Islet precursor cell (in vitro differentiated cells): ENCODE measurements at places on chromosomes 13 and 19.
A peak's percentile ranks its signal among the peaks of the same experiment; 100 is the strongest.

DNA sequence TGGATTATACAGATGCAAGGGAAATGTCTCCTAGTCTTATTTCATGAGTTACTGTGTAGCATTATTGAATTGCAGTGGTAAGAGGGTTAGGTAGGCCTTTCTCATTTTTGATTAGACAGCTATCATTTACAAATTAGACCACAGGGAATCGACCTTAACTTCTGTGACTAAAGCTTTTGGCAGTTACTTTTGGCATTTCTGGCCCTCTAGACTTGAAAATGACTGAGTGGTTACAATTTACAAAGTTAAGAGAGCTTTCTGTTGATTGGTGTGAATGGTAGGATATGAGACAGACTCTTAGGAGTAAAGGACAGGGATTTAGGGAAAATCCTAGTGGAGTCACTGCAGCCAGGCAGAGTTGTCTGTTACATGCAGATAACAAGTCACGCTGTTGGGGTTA lies 86.1 kb downstream of the GGACT start:
- DNase-seq, result no peak

DNA sequence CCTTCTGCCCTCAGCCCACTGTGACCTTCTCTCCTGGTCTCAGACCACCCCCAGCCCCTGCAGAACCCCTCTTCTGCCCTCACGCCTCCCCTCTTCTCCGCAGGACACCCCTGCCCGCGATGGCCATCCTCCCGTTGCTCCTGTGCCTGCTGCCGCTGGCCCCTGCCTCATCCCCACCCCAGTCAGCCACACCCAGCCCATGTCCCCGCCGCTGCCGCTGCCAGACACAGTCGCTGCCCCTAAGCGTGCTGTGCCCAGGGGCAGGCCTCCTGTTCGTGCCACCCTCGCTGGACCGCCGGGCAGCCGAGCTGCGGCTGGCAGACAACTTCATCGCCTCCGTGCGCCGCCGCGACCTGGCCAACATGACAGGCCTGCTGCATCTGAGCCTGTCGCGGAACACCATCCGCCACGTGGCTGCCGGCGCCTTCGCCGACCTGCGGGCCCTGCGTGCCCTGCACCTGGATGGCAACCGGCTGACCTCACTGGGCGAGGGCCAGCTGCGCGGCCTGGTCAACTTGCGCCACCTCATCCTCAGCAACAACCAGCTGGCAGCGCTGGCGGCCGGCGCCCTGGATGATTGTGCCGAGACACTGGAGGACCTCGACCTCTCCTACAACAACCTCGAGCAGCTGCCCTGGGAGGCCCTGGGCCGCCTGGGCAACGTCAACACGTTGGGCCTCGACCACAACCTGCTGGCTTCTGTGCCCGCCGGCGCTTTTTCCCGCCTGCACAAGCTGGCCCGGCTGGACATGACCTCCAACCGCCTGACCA lies 3.3 kb downstream of the LRFN3 start:
- DNase-seq, result no peak

GRCh38 chr19:46402725-46403124 lies 10.6 kb downstream of the CCDC8 start:
- DNase-seq, result no peak

DNA sequence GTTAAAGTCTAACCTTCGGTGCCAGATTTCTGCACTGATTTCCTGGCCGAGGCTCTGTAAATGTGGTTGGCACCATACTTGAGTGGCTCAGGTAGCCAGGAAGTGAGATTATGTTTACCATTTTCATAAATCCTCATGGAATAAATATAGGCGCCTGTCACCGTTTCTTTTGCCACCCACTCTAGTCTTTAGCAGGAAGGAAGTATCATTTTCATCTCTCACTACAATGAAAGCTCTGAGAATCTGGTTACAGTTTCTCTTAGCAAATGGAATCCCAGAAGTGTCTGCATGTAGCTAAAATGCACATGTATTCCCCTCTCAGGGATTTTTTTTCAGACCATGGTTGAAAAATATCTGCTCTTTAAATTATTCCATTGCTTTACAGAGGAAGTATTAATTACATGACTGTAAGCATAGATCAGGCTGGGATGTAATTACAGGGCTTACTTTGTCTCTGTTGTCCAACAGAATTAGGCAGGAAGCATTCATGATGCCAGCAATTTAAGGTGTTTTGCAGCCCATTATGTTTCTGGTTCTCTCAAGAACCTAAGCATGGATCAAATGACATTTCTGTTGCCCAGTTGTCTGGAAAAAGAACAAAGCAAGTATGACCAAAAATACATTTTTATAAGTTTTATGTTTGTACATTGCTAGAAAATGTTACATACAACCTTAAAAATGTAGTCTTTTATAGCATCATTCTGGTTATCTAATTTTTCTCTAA lies 221.7 kb upstream of the SPRY2 start:
- DNase-seq, result no peak

- no peak for DNase-seq
Observed at GRCh38 chr19:14545716-14546082, 16.3 kb downstream of the TECR start.

DNA sequence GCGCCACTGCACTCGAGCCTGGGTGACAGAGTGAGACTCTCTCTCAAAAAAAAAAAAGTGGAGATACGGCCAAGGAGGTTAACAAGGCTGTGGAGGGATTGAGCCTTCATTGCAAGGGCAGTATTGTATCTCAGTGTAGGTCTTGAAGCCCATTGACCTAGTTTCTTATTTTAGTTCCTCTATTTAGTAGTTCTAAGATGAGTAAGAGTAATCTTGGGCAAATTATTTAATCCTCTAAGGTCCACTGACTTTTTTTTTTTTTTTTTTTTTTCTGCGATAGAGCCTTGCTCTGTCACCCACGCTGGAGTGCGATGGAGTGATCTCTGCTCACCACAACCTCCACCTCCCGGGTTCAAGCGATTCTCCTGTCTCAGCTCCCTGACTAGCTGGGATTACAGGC lies 14.3 kb upstream of the ILF3 start:
- DNase-seq, result no peak

- no peak for DNase-seq
Observed at GRCh38 chr19:50379602-50380001, 3.3 kb downstream of the NR1H2 start.

DNA sequence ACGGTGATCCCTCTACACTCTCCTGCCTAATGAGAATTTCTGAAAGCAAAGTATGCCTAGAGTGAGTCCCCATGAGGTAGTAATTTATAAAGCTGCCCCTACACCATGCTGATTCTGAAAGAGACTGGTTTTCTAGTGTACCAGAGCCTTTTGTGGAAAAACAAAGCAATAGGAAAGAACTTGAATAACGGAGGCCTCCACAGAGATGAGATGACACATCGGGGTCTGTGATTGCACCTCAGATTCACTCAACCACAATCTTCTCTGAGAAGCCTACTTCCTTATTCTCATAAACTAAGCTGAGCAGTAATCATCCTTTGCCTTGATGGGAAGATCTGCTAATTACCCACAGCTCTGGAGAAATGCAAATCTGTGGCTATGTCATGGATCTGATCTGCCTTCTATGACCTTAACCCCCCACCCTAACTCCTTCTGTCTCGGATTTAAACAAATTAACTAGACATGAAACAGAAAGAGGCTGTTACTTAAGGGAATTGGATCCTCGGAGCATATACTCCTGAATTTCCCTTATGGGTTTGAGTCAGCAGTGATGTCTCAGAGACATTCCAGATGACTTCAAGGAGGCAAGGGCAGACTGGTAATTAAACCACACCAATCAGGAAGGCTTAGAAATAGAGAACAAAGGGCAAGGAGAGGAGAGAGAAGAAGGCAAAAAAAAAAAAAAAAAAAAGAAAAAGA lies 128.0 kb downstream of the DCT start:
- peak; percentile 60 for DNase-seq

- no peak for DNase-seq
Observed at GRCh38 chr13:48939728-48940127, 36.0 kb upstream of the FNDC3A start.

GRCh38 chr19:19628501-19629134 lies 598 bp upstream of the LPAR2 start:
- peak; percentile 92 for DNase-seq

DNA sequence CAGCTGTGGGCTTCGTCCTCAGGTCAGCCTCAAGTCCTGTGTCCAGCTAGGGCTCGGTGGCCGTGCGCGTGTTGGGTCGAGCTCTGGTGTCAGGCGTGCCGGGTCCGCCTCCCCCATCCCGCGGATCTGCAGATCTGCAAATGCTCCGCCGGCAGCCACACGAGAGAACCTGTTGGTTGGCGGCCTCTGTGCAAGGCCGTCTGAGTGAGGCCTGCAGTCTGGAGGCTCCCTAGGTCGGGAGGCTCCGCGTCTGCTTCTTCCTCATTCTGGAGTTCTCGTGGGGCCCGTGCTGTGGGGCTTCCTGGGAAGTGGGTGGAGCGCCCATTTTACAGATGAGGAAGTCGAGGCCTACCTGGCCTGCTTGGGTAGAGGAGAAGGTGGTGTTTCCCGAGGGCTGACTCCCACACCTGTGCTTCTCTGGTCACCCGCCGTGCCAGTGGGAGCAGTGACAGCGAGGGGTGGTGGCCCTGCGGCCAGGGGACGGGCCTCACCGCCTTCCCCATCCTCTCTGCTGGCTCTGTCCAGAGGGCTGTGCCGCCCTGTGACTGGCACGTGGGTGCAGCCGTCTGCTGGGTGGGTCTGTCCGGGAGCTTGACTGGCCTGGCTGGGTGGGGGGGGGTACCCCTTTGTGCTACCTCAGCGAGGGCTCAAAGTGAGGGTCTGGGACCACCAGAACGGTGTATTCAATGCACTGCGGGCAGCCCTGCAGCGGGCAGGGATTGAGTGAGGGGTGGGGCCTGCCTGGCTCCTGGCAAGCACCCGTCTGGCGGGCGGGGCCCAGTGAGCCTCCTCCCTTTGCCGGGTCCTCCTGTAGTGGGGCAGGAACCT lies 3.3 kb downstream of the CSNK1G2 start:
- no peak for DNase-seq

DNA sequence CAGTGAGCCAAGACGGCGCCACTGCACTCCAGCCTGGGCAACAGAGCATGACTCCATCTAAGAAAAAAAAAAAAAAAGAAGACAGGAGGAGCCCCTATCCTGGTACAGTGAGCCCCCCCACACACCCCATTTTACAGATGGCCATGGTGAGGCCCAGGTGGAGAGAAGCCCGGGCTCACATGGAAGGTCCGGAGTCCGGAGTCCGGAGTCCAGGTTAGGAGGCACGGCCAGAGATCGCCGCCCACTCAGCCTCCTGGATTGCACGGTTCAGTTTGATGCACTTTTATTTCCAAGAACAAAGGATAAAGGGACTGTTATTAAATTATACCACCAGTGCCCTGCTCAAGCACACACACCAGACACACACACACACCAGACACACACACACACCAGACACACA lies 11.3 kb upstream of the BTBD2 start:
- DNase-seq, result no peak

DNA sequence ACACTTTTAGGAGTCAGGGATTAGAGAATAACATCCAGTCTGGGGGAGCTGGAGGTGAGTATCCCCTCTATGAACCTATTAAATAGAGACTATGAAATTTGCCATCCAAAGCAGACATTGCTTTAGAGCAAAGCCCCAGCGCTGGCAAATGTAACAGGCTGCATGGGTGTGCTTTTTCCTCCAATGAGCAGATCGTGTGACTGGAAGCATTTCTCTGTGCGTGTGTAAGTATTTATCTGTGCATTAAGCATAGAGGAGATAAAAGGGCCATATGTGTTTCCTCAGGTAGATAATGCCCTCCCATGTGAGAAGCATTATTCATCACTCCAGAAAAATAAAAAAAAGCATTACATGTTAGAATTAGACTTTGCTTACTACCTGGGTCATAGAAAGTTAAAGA lies 924 bp downstream of the TNFSF13B start:
- no peak for DNase-seq

- no peak for DNase-seq
Observed at GRCh38 chr19:18762125-18763023, 28.7 kb downstream of the COMP start.

- peak; percentile 66 for DNase-seq
Observed at GRCh38 chr19:50377051-50377461, 799 bp downstream of the NR1H2 start.

DNA sequence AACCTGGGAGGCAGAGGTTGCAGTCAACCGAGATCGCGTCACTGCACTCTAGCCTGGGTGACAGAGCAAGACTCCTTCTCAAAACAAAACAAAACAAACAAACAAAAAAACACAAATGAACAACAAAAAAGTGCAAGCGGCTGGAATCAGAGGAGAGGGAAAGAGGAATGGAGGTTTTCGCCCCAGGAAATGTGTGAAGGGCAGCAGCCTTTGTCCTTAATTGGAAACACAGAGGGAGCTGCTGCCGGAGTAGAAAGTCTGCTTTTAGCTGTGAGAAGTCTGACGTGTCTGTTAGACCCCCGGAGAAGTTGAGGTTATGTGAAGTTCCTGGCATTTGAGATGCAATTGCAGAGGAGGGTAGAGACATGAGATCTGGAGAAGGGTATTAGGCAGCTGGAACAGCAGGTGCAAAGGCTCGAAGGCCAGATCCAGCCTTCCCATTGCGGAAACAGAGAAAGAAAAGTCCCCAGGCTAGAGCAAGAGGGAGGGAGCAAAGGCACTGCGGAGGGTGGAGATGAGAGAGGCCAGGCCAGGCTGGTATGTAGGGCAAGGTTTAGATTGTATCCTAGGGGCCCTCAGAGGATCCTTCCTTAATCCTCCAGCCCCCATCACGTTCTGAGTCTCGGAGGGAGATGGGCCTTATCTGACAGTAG lies 473 bp downstream of the TMIGD2 start:
- DNase-seq, result peak; percentile 69

DNA sequence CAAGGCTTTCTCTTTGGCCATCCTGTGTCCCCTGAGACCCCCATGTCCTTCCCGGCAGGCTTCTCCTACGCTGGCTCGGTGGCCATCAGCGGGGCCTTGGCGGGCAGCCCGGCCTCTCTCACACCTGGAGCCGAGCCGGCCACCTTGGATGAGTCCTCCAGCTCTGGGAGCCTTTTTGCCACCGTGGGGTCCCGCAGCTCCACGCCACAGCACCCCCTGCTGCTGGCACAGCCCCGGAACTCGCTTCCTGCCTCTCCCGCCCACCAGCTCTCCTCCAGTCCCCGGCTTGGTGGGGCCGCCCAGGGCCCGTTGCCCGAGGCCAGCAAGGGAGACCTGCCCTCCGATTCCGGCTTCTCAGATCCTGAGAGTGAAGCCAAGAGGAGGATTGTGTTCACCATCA lies 14.2 kb downstream of the PLEKHJ1 start:
- no peak for DNase-seq

GRCh38 chr13:24670174-24670573 lies 10.0 kb upstream of the ATP12A start:
- DNase-seq, result no peak

GRCh38 chr13:75771818-75772217 lies 135.7 kb downstream of the LMO7 start:
- no peak for DNase-seq
